Thoracic aorta (tissue), 2 donors: ENCODE measurements at places on chromosomes 1 and 21. TPM values are rescaled to one million over a fixed set of nuclear protein-coding genes. Genes with fewer than 3 reads are reported as not detected.

The CD53 gene
- total RNA-seq = 60.9 TPM

The CRNN gene
- not detected for total RNA-seq

The ZBTB8B gene
- total RNA-seq = not detected

The LAD1 gene
- total RNA-seq = 0.41 TPM

The PLPPR5 gene
- total RNA-seq = not detected

- no peak for DNase-seq
Measured at GRCh38 chr1:67846538-67846937, 13.3 kb upstream of the GNG12 start.

- DNase-seq = no peak
Measured at GRCh38 chr21:32826329-32827167, 55.0 kb upstream of the PAXBP1 start.

GRCh38 chr1:162186406-162186805 lies 116.9 kb downstream of the NOS1AP start:
- DNase-seq = no peak

GRCh38 chr1:153880962-153881361 lies 41.8 kb downstream of the GATAD2B start:
- peak; percentile 59 for DNase-seq

DNA sequence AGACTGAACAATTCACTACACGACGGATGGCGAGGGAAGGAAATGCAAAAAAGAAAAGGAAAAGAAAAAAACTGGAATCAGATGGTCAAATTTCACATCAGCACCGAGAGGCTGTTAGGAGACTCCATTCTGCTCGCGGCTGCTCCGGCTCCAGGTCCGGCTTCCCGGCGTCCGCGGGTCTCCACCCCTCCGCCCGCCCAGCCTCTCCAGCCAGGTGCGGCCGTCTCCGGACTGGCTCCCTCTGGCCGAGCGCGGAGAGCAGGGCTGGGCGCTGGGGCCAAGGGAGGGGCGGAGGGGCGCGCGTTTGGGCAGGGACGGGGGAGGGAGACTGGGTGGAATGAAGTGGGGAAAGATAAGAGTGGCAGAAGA lies 332 bp downstream of the KCNJ6 start:
- no peak for DNase-seq

GRCh38 chr1:31181515-31182343 lies 58.0 kb downstream of the NKAIN1 start:
- DNase-seq = no peak

DNA sequence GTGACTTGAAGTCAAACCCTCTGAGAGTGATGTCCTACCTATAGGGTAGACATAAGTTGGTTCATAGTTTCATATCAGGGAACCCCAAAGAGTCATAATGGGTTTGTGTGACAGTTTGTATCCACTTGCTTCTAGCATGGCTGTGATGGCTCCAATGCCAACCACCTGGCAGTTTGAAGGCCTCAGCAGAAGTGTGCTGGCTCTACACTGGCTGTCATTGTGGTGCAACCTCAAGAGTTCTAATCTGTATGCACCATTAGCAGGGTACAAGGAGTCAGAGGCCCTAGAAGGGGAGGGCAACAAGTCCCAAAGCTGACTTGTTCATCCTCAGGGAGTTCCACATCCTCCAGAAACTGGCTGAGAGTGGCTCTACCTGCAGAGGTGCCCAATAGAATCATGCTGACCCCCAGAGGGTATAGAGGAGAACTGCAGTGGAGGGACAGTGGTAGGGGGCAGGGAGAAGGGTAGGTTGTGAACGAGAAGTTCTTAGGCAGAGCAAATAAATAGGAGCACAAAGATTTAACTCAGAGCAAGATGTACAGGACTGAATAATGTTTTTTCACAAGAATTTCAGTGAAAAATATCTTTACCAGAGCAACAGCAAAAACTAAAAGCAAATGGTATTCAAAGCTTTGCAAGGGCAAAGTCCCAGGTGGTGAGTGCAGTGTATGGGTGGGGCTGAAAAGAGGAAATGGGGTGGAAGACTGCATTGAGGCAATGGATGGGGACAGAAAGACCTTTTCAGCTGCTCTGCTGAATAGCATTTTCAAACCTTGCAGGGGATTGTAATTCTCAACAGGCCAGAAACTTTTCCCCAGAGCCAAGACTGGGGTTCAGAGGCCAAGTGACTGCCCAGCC lies 3.2 kb downstream of the FCRL2 start:
- no peak for DNase-seq

DNA sequence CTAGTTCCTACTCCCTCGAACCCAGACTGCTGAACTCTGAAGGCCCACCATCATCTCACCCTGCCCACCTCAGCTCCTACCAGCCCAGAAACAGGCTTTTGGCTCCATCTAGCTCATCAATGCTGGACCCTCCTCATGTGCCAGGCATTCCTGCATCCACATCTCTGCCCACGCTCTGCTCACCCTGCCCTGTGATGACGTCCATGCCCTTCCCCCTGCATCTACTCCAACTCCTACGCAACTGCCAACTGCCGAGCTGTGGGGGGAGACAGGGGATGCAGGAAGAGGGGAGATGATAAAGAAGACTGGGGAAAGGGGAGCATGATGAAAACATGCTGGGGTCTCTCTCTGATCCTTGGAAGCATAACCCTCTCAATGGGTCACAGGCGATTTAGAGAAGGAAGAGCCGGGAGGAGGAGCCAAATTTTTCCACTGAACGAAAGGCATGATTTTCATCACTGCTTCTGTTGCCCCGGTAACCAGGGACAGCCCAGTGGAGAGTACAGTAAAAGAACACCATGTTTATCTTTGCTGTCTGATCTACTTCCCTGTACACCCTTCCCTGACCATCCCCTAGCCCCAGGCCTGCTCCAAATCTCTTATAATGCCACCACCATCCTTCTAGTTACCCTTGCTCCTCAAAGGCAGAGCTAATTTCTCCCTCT lies 44.3 kb downstream of the CD34 start:
- DNase-seq = peak; percentile 59

GRCh38 chr1:39865762-39866161 lies 17.5 kb downstream of the TRIT1 start:
- DNase-seq = no peak

DNA sequence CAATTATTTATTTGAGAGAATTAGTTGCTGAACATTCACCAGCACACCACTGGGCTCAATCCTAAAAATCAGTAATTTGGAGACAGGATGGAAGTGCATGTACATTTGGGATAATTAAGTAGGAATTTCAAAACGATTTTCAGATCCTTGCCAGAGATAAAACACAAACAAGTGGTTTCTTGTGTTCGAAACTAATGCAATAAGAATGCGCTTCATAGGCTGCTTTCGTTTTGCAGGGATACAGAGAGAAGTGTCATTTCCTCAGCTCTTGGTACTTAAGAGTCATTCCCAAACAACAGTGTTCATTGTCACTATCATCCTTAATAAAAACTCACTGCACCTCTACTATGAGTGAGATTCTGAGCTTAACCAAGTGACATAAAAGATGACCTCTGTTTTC lies 20.6 kb upstream of the USP24 start:
- no peak for DNase-seq

GRCh38 chr1:208682664-208683013 lies 438.5 kb upstream of the PLXNA2 start:
- no peak for DNase-seq
